ENCODE measurements at places on chromosomes 16 and 17.

GRCh38 chr17:71313866-71314265 is 807.0 kb upstream of the SOX9 start:
- no peak for DNase-seq

GRCh38 chr17:41652461-41652970 is 28.1 kb upstream of the KRT17 start:
- DNase-seq: no peak

- no peak for DNase-seq
These were observed 152.2 kb upstream of the NOG start for GRCh38 chr17:56441308-56441707.

DNA sequence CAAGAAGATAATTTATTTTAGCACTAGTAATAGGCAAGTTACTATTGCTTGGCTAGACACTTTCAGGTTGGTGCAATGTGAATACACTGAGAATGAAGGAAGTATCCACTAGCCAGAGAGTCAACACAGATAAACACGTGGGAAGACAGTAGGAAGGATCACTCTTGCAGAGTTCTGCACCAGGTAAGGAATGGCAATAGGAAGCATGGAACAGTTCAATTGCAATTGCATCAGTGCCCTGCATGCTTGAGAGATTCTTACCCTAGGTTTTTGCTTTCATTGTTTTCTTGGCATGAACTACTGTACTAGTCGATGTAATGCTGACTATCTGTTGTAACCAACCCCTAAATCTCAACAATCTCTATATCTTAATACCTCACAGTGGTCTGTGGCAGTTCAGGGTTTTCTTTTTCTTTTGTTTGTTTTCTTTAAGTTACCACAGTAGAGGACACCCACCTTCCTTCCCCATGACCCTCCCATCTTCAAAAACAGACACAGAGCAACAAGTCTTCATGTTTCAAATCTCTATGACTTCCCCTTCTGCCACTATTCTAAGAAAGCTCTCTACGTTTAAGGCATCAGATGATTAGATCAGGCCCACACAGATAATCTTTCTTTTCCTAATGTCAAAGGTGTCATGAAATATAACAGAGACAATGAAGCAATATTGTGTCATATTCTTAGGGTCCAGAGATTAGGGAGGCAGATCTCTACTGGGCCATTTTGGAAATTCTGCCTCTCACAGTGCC is 18.1 kb upstream of the ABCA8 start:
- no peak for DNase-seq

DNA sequence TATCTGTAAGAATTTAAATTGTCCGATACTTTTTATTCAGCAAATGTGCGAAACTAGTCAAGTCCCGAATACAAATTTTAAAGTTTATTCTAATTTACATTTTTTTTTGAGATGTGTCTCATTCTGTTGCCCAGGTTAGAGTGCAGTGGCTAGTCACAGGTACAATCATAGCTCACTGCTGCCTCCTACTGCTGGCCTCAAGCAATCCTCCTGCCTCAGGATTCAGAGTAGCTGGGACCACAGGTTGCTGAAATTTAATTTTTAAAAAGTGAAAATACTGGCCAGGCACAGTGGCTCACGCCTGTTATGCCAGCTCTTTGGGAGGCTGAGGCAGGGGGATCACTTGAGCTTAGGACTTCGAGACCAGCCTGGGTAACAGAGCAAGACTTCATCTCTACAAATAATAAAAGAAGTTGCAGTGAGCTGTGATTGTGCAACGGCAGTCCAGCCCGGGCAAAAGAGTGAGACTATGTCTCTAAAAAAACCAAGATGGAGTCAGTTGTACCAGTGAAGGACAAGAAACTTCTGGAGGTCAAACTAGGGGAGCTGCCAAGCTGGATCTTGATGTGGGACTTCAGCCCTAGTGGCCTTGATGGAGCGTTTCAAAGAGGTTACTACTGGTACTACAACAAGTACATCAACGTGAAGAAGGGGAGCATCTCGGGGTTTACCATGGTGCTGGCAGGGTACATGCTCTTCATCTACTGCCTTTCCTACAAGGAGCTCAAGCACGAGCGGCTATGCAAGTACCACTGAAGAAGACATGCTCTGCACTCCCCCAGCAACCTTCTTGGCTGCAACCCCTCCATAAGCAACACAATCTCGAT is 5.6 kb downstream of the POLG2 start:
- DNase-seq: no peak

- DNase-seq: peak; percentile 32
These were observed 79.6 kb upstream of the TEKT1 start for GRCh38 chr17:6910987-6911603.
